Activated CD8-positive, alpha-beta memory T cell treated with anti-CD3 and anti-CD28 coated beads, Interleukin-2, amount 50 U/mL, for 4 hours (primary cell): ENCODE measurements at places on chromosomes 12 and 14.

GRCh38 chr14:77657280-77657679 lies 40.8 kb upstream of the SPTLC2 start:
- no peak for DNase-seq

DNA sequence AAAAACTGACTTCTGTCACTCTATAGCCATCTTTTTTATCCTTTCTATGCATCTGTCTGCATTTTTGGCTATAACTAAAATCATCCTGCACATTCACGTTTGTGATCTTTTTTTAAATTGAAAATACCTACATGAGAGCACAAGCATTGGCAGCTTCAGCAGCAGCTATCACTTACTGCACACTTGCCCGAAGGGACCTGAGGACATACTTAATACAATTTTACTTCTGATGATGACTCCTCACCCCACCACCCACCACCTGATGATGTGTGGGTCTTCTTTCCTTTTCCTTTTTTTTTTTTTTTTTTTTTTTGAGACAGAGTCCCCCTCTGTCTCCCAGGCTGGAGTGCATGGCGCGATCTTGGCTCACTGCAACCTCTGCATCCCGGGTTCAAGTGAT lies 160.3 kb downstream of the PRKCH start:
- no peak for DNase-seq

DNA sequence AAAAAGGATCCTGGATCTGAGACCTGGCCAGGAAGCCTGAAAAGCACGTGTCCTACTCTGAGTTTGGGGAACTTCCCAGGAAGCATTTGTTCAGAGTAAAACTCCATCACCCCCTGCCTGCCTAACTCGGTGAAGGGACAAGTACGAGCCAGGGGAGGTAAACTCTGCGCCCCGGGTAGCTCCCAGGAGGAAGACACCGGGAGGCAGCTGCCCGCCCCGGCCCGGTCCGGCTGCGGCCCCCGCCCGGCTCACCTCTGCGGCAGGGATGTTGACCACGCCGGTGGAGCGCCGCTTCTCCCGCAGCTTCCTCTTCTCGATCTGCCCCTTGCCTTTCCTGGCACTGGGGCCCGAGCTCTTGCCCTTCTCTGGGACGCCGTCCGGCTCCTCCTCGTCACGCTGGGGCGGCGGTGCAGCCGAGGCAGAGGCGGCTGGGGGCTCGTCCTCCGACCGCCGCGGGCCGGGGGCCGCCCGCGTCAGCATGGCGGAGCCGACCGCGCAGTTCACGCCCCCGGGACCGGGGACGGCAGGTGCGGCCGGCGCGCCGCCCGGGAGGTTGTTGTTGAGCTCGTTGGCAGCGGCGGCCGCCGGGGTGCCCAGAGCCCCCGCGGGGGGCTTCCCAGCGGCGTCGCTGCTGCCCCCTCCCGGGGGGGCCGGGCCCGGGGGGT lies 1.2 kb downstream of the PAWR start:
- DNase-seq, result peak; percentile 16

GRCh38 chr12:120240495-120240833 lies 25.1 kb downstream of the PXN start:
- no peak for DNase-seq

DNA sequence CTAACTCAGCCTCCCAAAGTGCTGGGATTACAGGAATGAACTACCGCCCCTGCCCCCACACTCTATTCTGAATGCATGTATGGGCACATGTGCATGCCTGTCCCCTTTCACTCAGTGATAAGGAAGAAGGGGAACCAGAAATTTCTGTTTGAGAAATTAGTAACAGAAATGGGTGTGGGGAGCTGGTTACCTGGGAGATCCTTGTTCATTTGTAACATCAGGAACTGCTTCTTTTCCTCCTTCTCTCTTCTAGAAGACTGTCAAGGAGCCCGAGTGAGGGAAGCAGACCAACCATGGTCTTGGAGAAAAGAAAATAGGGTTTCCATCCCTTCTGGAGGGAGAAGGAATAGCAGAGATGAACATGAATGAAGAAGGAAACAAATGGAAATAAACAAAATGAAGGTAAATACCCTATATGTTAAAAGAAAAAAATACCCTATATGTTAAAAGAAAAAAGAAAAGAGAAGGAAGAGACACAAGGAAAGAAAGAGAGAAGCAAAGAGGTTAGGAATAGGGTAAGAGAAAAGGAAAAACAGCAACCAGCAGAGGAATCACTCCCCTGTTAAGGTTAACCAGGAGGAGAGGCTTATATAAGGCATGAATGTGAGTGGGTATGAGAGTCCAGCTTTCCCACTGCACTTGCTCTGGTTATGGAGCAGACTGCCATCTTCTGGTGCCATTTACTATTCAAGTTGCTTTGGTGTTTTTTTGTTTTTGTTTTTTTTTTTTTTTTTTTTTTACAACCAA lies 3.3 kb downstream of the PPP1R3E start:
- no peak for DNase-seq

- DNase-seq, result peak; percentile 52
Measured at GRCh38 chr12:113048716-113049127, 7.8 kb upstream of the DTX1 start.

DNA sequence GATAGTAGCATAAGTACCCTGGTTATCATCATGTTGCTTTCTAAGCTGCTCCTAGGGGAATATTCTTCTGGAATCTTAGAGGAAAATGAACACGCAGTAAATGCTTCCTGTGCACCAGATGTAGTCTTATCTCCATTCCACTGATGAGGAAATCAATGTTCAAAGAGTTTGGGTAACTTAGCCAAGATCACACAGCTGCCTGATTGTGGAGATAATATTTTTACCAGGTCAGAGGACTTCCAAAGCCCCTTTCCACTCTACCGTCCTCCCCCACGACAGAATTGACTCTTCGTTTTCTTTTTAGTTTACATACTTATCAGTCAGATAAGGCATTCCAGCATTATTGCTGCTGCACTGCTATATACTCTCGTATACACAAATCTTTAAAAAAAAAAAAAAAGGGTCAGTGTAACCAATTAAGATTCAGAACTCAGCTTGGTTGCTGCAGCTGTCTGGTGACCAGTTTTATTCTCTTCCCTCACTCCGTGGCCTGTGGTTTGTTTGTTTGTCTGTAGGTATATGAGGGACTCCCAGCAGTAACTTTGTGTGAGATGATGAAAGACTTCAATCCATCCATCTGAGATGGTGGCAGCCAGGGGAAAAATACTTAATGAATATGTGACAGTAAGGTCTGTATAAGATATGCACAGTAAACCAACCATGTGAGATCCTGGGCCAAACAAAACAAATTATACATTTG lies 110.5 kb downstream of the TGFB3 start:
- DNase-seq, result no peak

- no peak for DNase-seq
Measured at GRCh38 chr14:65333943-65334687, 78.4 kb upstream of the FUT8 start.

GRCh38 chr12:56593909-56594621 lies 36.1 kb downstream of the BAZ2A start:
- DNase-seq, result peak; percentile 68

GRCh38 chr12:22899184-22899583 lies 274.2 kb downstream of the ETNK1 start:
- DNase-seq, result no peak
